SW 1271 (cell line): ENCODE measurements at places on chromosomes 2 and 18.

GRCh38 chr2:21761361-21761760 is 637.6 kb downstream of the TDRD15 start:
- no peak for DNase-seq

- DNase-seq = peak; percentile 78
Measured at GRCh38 chr18:26091047-26091630, 726 bp upstream of the SS18 start.

- DNase-seq = no peak
Measured at GRCh38 chr2:242075168-242075567, 205.6 kb downstream of the RTP5 start.

DNA sequence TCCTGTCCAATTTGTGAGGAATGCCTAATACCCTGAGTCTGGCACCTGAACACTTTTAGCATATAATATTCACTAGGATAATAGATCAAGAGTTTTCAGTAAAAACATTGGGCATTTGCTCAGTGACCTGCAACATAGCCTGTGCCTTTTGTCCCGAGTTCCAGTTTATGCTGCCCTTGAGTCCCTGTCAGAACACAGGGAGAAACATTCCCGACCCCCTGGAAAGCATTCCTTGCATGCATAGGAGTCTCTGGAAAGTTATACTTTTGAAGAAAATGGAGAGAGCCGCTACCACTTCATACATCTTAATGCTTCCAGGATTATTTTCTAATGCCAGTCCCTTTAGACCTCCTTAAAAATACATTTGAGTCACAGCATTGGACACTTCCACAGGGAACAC is 107.3 kb downstream of the PLCL1 start:
- no peak for DNase-seq

- no peak for DNase-seq
Measured at GRCh38 chr2:183117226-183117625, 7.0 kb upstream of the NUP35 start.
